Activated CD4-positive, alpha-beta T cell treated with anti-CD3 and anti-CD28 coated beads, Interleukin-2, amount 10 ng/mL, durations not matched to agents 7 days and 5 days (primary cell): ENCODE measurements at places on chromosomes 13 and 19.

GRCh38 chr13:27559719-27560118, 60.6 kb downstream of the LNX2 start:
- DNase-seq: no peak

GRCh38 chr19:35710784-35711723, 6.7 kb downstream of the ZBTB32 start:
- peak; percentile 64 for DNase-seq

DNA sequence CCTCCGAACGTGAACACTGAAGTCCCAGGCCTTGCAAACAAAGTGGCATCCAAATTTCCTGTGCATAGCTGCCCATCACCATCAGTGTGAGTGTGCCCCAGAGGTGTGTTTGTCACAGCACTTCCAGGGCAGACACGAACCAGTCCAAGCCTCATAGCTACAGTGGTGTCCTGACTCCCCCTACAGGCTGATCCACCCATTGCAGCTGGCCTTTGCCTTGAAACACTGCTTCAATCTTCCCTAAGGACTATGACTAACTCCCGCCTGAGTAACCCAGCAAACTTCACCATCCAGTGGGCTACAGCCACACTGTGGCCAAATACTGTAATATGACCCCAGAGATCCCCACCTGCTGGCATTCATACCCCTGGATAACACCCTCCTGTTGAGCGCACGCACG, 3.9 kb downstream of the ZNF266 start:
- peak; percentile 39 for DNase-seq

DNA sequence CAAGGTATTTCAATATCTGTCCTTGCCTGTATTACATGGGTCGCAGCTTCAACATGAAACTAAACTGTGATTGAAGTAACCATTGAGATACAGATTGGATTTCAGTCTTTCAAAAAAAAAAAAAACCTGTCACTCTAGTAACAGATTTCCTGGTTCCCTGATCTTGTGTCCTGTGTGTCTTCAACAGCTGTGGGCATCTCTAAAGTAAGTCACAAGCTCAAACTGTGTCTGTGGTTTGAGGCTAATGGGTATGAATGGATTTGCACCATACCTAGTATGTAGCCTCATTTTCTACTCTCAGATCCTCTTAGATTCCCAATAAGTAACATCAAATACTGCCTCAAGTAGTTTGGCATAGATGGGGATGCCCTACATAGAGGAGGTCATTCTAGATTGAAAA, 300.1 kb downstream of the COG6 start:
- no peak for DNase-seq

- no peak for DNase-seq
These were observed 11.5 kb downstream of the PPP1R15A start for GRCh38 chr19:48883726-48884125.

GRCh38 chr19:42140125-42140754, 8.0 kb upstream of the POU2F2 start:
- DNase-seq: peak; percentile 59

- no peak for DNase-seq
These were observed 231.4 kb downstream of the OXGR1 start for GRCh38 chr13:96762876-96763275.

GRCh38 chr19:5006201-5006600, 37.3 kb downstream of the KDM4B start:
- no peak for DNase-seq

GRCh38 chr19:45059258-45059965, 16.9 kb downstream of the ZNF296 start:
- peak; percentile 90 for DNase-seq

DNA sequence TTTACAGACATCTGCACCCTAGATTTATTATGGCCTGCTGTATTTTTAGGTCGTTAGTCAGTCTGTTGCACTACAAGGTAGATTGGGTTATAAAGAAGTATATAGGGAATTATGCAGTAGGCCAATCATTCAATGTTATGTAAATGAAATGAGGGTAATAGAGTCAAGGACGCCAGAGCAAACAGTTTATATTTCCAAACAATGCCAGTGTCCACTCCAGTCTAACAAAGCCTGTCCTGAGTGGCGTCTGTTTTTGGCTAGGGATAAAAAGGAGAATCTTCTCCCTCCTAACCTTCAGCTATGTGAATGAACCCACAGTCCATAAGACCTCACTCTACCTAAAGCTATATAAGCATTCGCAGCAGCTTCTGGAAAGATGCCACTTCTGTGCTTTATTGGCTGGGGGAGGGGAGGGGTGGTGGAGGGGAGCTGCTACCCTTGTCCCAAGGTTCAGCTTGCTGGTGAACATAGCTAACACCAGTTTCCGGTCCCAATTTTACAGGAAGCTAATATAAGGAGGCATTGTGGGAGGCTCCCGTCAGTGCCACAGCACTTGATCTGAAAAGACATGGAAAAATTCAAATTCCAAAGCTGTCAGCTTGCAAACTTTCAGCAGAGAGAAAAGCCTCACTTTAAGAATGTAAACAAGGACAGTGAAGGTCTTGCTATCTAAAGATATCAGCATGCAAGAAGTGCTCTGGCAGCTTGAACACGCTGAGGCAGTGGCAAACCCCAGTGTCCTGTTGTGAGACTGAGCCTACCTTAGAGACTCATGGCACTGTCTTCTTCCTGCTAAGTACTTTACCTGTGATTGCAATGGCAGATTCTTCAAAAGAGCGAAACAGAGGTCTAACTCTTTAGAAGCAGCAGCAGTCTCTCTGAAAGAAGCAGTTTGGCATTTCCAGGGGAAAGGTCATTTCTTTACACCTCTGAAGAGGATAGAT, 369.9 kb downstream of the PCDH9 start:
- no peak for DNase-seq

- no peak for DNase-seq
These were observed 44.7 kb upstream of the ZNF30 start for GRCh38 chr19:34881982-34882381.

- no peak for DNase-seq
These were observed 14.3 kb upstream of the LRRC63 start for GRCh38 chr13:46197299-46198048.

DNA sequence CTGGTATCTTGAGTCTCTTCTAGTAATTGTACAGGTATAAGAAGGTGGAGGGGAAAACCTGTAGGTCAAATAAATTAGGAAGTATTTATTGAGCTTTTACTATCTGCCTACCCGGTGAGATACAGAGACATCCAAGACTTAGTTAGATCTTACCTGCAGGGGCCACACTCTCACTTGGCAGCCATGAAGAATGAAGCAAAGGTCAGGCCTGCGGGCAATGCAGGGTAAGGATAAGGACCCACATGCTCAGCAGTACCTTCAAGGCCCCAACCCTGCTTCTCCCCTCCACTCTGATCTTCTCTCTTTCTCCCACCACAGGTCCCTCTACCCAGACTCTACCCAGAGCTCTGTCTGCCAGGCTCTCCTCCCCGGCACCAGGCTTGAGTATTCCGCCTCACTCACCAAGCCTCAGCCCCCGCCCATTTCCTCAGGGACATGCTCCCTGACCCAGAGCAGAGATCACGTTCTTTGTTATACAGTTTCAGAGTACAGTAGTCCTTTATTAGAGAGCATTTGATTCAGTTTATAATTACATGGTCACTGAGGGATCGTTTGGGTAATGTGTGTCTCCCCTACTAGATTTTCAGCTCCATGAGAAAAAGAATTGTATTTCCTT, 18.9 kb upstream of the CLDN10 start:
- DNase-seq: no peak

GRCh38 chr13:41286370-41286769, 23.0 kb upstream of the MTRF1 start:
- no peak for DNase-seq

GRCh38 chr19:4316956-4317355, 12.6 kb downstream of the FSD1 start:
- no peak for DNase-seq

- DNase-seq: no peak
These were observed 4.0 kb downstream of the SELENOV start for GRCh38 chr19:39518975-39519374.

DNA sequence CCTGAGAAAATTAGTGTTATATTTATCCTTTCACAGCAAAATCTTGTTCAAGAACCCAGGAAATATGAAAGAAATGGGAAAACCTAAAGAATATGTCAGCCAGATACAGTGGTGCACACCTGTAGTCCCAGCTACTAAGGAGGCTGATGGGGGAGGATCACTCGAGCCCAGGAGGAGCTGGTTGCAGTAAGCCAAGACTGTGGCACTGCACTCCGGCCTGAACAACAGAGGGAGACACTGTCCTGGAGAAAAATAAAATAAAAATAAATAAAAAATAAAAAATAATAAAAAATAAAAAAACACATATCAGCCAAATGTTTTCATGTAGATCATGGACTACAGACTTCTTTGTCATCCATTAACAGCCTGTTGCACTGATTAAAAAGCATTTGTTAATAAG, 244.8 kb upstream of the KLHL1 start:
- no peak for DNase-seq

DNA sequence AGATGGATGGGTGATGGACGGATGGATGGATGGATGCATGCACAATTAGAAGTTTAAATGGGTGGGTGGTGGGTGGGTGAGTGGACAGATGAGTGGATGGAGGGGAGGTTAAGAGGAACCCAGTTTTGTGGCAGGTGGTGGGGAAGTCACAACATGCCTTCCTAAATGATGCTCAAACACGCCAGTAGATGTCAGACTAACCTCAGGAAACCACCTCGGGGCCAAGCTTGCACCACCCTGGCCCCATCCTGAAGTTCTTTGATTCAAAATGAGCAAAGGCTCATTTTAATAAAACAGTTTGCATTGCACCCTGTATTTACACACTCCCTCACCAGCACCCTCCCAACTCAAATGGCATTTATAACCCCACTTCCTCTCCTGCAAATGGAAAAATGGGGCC, 91.4 kb upstream of the CACNA1A start:
- DNase-seq: peak; percentile 67

GRCh38 chr19:1843646-1844394, 4.5 kb downstream of the REXO1 start:
- no peak for DNase-seq

GRCh38 chr19:369876-370275, 25.3 kb upstream of the MIER2 start:
- DNase-seq: no peak

- no peak for DNase-seq
These were observed 13.6 kb downstream of the EMP3 start for GRCh38 chr19:48338802-48339503.

DNA sequence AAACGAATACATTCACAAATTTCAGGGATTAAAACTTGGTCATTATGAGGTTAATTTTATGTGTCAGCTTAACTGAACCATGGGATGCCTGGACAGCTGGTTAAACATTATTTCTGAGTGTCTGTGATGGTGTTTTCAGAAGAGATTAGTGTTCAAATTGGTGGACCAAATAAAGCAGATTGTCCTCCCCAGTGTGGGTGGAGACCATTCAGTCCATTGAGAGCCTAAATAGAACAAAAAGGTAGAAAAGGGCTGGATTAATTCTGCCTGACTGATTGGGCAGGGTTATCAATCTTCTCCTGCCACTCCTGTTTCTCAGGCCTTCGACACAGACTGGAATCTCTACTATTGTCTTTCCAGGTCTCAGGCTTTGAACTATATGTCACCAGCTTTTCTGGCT, 203.8 kb upstream of the SLITRK6 start:
- DNase-seq: no peak
